IMR-90 (cell line): ENCODE measurements at places on chromosomes 1 and 21. TPM values are rescaled to one million over a fixed set of nuclear protein-coding genes. Genes with fewer than 3 reads are reported as not detected.

Gene GPR52
- polyA plus RNA-seq: not detected in 2 replicates

Gene NLRP3
- polyA plus RNA-seq: 0.03 TPM in 1 of 2 replicates, not detected in the other

Gene TNFSF4
- polyA plus RNA-seq: 10.8 and 13.4 TPM in 2 replicates

Gene TIE1
- polyA plus RNA-seq: 7.5 and 8.5 TPM in 2 replicates

Gene SLAMF7
- not detected in 2 replicates for polyA plus RNA-seq

Gene WNT9A
- polyA plus RNA-seq: 0.36 and 0.42 TPM in 2 replicates

GRCh38 chr1:42017259-42017658 lies 98.5 kb upstream of the HIVEP3 start:
- H3K4me1 ChIP-seq: peaks cover 3% of the 10 kb centered on the region; the same call in 1 of the 2 replicates
- H3K27me3 ChIP-seq: no peaks in the 10 kb centered on the region
- no peak overlapping the region for H3K27ac ChIP-seq
- H3K4me3 ChIP-seq: no peak overlapping the region
- DNase-seq: no peak

GRCh38 chr1:167223144-167224103 lies 2.7 kb downstream of the POU2F1 start:
- H3K27ac ChIP-seq: no peak overlapping the region
- H3K4me1 ChIP-seq: peaks cover 3% of the 10 kb centered on the region; the same call in 1 of the 2 replicates
- H3K4me3 ChIP-seq: no peak overlapping the region
- H3K27me3 ChIP-seq: no peaks in the 10 kb centered on the region

DNA sequence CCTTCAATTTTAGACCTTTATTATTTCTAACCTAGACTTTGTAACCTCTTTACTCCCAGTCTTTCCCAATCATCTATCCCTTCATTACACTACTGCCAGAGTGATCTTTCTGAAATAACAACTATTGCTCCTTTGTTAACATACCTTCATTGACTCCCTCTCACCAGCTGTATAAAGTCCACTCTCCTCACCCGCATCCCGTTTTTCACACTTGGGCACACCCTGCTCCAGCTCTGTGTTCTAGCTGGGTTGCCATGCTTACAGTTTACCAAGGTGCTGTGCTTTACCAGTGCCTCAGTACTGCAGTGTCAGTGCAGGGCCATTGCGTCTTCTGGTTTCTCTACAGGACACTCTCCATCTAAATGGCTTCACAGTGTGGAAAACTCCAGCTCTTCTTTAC lies 148.2 kb downstream of the NFIA start:
- DNase-seq: no peak
- no peak overlapping the region for H3K4me3 ChIP-seq
- H3K27ac ChIP-seq: no peak overlapping the region

DNA sequence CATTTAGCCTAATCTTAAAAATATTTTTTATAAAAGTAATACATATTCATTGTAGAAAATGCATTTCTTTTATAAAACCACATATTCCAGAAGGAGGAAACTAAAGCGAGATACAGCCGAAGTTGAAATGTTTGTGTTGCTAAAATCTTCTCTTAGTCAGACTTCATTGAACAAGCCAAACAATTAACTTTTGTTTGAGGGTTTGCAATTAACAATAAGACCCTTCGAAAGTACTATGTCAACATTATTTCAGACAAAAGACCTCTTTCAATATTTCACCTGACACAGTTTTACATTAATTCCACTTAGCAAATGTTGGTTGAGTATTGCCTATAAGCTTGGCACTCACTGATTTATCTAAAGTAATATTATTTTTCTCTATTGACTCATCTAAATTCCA lies 354.0 kb upstream of the ADAMTS5 start:
- H3K4me3 ChIP-seq: no peak overlapping the region
- DNase-seq: no peak
- H3K27me3 ChIP-seq: no peaks in the 10 kb centered on the region
- H3K36me3 ChIP-seq: no peaks in the 10 kb centered on the region
- H3K4me1 ChIP-seq: no peaks in the 10 kb centered on the region

DNA sequence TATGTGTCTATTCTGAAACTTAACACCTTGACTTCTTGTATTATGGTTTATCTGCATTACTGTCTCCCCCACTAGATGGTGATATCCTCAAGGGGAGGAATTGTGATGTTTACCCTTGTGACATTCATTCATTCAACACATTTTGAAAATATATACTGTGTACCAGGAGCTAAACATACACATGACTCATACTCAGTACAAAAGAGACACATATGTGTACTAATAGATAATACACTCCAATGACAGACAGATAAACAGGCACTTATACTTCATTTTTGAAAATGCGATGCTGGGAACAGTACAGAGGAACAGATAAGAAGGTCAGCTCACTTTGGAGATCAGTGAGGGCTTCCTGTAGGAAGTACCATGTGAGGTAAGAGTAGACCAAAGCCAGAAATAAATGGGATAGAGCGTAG lies 8.9 kb upstream of the RAB3GAP2 start:
- H3K27me3 ChIP-seq: peaks cover 19% of the 10 kb centered on the region
- no peaks in the 10 kb centered on the region for H3K36me3 ChIP-seq
- DNase-seq: peak; percentile 33
- no peak overlapping the region for H3K27ac ChIP-seq
- H3K4me3 ChIP-seq: no peak overlapping the region
- no peaks in the 10 kb centered on the region for H3K4me1 ChIP-seq

GRCh38 chr21:40178726-40179125 lies 311.5 kb downstream of the PCP4 start:
- DNase-seq: no peak
- no peaks in the 10 kb centered on the region for H3K36me3 ChIP-seq
- no peak overlapping the region for H3K4me3 ChIP-seq
- no peaks in the 10 kb centered on the region for H3K4me1 ChIP-seq

DNA sequence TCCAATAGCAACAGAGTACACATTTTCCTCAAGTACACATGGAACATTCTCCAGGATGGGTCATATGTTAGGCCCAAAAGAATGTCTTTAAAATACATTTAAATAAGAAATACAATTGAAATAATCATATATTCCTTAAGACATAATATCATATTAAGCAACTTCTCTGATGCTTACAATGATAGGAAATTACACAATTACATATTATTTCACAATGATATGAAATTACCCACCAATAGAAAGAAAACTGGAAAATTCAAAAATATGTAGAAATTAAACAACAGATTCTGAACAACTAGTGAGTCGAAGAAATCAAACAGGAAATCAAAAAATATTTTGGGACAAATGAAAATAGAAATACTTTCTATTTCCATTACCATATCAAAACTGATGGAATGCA lies 45.6 kb downstream of the FLVCR1 start:
- peaks cover 5% of the 10 kb centered on the region for H3K27me3 ChIP-seq
- H3K4me3 ChIP-seq: no peak overlapping the region
- H3K4me1 ChIP-seq: no peaks in the 10 kb centered on the region
- no peak for DNase-seq
- no peak overlapping the region for H3K27ac ChIP-seq

- H3K27me3 ChIP-seq: peaks cover 2% of the 10 kb centered on the region
- no peak for DNase-seq
- peak overlapping the region; percentile 54; the same call in 1 of the 2 replicates for H3K27ac ChIP-seq
- H3K4me1 ChIP-seq: peaks cover 17% of the 10 kb centered on the region
These were observed 22.2 kb upstream of the PRSS38 start for GRCh38 chr1:227793079-227793947.

DNA sequence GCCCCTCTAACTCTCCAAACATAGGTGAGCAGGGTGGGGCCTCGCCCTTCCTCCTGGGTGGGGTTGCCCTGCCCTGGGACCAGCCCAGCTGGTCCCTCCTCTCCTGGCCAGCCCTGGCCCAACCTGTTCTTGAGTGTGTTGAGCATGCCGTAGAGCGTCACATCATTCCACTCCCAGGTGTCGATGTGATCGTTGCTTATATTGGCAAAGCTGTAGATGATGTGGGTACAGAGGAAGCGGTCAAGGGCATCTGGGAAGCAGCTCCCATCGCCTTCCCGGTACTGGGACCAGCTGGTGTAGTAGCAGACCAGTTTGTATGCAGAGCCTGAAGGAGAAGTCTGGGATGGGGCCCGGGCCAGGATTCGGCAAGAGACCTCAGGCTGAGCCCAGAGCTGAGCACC lies 1.4 kb downstream of the CHI3L1 start:
- no peak for DNase-seq
- H3K27me3 ChIP-seq: peaks cover 20% of the 10 kb centered on the region
- peaks cover 3% of the 10 kb centered on the region; the same call in 1 of the 2 replicates for H3K4me1 ChIP-seq
- no peak overlapping the region for H3K4me3 ChIP-seq
- H3K36me3 ChIP-seq: no peaks in the 10 kb centered on the region

DNA sequence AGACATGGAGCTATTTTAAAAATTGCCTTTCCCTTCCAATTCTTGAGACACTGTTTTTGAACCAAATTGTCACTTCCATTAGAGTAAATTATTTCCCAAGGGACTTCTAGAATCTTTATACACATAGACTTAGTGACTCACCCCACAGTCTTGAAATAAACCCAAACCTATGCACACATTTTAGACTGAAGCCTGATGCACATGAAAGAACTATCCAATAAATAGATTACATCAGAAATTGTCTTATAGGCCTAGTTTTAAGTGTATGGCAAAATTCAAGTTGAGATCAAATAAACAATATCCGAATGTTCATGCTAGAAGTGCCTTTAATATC lies 32.2 kb upstream of the ZNF326 start:
- no peak overlapping the region for H3K27ac ChIP-seq
- H3K4me1 ChIP-seq: peaks cover 4% of the 10 kb centered on the region
- no peaks in the 10 kb centered on the region for H3K27me3 ChIP-seq
- H3K36me3 ChIP-seq: no peaks in the 10 kb centered on the region
- DNase-seq: peak; percentile 64

DNA sequence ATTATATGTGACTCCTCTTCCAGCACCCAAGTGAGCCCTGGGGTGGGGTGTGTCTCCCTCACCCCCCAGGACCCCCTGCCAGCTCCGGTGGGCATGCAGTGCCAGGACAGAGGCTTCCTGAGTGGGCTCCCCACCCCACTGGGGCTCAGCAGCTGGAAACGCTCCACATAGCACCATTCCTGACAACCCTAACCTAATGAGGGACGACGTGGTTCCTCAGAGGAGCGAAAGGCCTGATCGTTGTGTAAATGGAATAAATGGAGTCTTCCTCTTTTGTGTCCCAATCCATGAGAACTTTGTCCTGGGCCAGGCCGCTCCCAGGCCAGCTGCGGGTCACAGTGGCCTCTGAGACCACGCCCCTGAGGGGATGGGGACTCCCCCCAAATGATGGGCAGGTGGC lies 1.8 kb upstream of the TSPEAR start:
- no peak overlapping the region for H3K27ac ChIP-seq
- H3K36me3 ChIP-seq: no peaks in the 10 kb centered on the region
- DNase-seq: no peak
